ENCODE measurements at places on chromosomes 16 and 17. TPM values are rescaled to one million over a fixed set of nuclear protein-coding genes. Genes with fewer than 3 reads are reported as not detected.
A peak's percentile ranks its signal among the peaks of the same experiment; 100 is the strongest.

GRCh38 chr16:57821149-57821971 lies 19.1 kb upstream of the KIFC3 start:
- DNase-seq, result no peak
- H3K27ac ChIP-seq, result no peak overlapping the region
- no peak overlapping the region for H3K4me3 ChIP-seq
- peaks cover 10% of the 10 kb centered on the region for H3K4me1 ChIP-seq
- H3K27me3 ChIP-seq, result no peaks in the 10 kb centered on the region

- no peak for DNase-seq
- H3K27ac ChIP-seq, result no peak overlapping the region
- H3K36me3 ChIP-seq, result no peaks in the 10 kb centered on the region
- no peaks in the 10 kb centered on the region for H3K27me3 ChIP-seq
- no peak overlapping the region for H3K4me3 ChIP-seq
- no peaks in the 10 kb centered on the region for H3K4me1 ChIP-seq
Measured at GRCh38 chr16:6732166-6732565, 600.5 kb upstream of the RBFOX1 start.

DNA sequence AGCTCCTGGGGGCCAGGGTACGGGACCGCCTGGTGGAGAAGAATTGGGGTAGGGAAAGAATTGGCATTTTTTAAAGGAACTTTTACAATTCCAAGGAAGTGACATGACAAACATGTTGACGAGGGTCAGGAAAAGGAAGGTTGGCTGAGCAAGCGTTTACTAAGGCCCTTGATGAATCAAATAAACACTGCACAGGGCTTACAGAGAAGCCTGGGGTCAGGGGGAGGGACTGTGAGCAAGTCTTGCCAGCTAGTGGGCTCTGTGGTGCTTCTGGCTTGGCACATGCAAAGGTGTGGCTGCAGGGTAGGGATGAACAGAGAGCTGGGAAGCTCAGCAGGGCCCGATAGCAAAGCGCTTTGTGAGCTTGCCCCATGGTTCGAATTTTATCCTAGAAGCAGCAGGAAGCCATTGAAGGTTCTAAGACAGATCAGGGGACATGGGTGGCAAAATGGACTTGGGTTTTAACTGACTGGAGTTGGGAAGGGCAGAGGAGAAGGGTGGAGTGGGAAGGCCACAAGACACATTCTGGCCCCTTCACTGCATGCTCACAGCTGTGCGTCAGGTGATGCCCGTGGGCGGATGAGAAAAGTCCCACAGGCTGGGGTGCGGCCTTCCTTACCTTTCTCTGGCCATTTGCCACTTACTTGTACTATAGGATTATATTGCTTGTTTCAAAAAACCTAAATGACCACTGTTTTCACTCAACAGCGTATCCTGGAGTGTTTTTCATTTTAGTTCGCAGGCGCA lies 117.8 kb downstream of the SOCS1 start:
- no peaks in the 10 kb centered on the region for H3K27me3 ChIP-seq
- peaks cover 7% of the 10 kb centered on the region for H3K36me3 ChIP-seq
- DNase-seq, result no peak

GRCh38 chr17:75417054-75417580 lies 11.6 kb upstream of the GRB2 start:
- no peaks in the 10 kb centered on the region for H3K27me3 ChIP-seq
- no peak overlapping the region for H3K27ac ChIP-seq

DNA sequence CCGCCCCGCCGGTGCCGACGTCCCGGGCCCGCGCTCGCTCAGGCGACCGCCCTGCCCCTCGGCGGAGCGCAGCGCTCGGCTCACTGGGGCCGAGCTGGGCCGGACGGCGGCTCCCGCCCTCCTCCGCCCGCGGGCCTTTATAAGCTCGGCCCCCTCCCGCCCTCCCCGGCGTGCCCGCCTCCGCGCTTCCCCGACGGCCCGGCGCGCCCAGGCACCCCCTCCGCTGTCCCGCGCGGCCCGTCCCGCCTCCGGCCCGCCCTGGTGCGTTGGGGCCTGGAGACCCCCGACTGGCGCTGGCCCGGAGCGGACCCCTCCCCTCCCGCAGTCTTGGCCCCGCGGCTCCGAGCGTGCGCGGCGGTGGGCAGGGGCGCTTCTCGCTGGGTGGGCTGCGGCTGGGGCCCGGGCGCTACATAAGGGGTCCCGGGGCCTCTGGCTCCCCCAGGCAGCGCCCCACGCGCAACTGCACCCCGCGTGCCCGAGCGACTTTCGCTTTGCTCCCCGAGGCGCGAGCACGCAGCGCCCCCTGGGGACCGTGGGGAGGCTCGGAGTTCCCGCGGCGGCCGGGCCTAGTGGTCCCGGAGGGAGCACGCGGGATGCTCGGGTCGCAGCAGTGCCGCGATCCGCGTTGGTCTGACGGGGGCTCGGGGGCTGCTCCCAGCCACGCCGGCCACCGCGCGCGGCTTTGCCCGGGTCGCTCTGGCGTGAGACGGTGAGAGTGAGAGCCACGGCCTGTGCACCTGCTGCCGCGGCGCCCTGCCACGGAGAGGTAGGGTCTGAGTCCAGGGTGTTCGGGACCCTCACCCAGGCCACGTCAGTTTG lies at the start of gene PIEZO1:
Gene PIEZO1 (minus strand): TSS at position 115 of the 819 bp plus-strand sequence. CDS start 256 bp downstream, outside the sequence.
- no peaks in the 10 kb centered on the region for H3K27me3 ChIP-seq
- no peaks in the 10 kb centered on the region for H3K36me3 ChIP-seq
- peak; percentile 85 for DNase-seq
- H3K4me3 ChIP-seq, result peak within 1 kb of the TSS; percentile 53
- peaks cover 61% of the 10 kb centered on the region for H3K4me1 ChIP-seq

GRCh38 chr16:87789437-87790291 lies 23.9 kb upstream of the KLHDC4 start:
- DNase-seq, result no peak
- H3K36me3 ChIP-seq, result no peaks in the 10 kb centered on the region
- H3K4me1 ChIP-seq, result no peaks in the 10 kb centered on the region
- H3K4me3 ChIP-seq, result no peak overlapping the region
- H3K27ac ChIP-seq, result no peak overlapping the region
- H3K27me3 ChIP-seq, result no peaks in the 10 kb centered on the region

DNA sequence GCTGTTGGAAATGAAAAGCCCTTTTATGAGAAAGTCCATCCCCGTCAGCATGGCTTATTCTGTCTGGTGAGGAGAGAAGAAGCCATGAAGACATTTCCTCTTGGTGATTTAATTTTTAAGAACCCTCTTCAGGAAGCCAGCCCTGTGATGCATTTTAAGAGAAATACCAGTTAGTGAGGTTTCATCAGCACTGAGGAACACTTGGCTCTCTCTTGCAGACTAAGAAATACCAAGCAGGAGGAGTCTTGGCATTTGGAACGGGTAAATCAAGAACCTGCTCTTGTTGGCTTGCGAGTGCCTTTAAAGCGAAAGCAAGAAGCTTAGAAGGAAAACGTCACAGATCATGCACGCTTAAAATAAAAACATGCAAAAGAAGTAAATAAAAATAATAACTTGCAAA lies 17.5 kb downstream of the RAB11FIP3 start:
- H3K4me3 ChIP-seq, result no peak overlapping the region
- DNase-seq, result no peak
- H3K27ac ChIP-seq, result no peak overlapping the region
- no peaks in the 10 kb centered on the region for H3K27me3 ChIP-seq
- H3K36me3 ChIP-seq, result no peaks in the 10 kb centered on the region

GRCh38 chr16:14423344-14423743 lies 206.7 kb downstream of the PARN start:
- no peak for DNase-seq
- no peaks in the 10 kb centered on the region for H3K27me3 ChIP-seq
- no peak overlapping the region for H3K4me3 ChIP-seq
- no peaks in the 10 kb centered on the region for H3K36me3 ChIP-seq
- H3K4me1 ChIP-seq, result no peaks in the 10 kb centered on the region

TEKT5 gene
- total RNA-seq, result not detected

NPIPA8 gene
- total RNA-seq, result not detected

BEAN1 gene
- not detected for total RNA-seq

MFAP4 gene
- total RNA-seq, result not detected
